ENCODE measurements at places on chromosomes 16 and 17. TPM values are rescaled to one million over a fixed set of nuclear protein-coding genes. Genes with fewer than 3 reads are reported as not detected.

The NDUFB10 gene
- total RNA-seq, result 150 TPM

The G6PC1 gene
- total RNA-seq, result not detected

DNA sequence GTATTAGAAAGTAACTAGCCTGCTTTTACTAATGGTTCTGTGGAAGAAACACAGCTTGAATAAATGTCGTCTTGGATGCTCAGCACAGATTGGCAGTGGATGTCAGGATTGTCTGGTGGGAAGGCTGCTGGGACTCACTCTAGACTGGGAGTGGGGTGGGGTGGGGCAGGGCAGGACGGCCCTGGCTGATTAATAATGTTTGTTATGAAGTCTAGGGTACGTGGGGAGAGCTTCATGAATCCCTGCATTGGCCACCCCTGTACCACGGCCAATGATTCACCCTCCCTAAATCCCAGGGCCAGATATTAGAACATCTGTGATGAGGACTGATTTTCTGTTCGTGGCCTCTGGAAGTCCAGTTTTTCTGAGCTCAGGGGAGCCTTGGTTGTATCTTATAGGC lies 421.0 kb downstream of the WWOX start:
- DNase-seq, result no peak

DNA sequence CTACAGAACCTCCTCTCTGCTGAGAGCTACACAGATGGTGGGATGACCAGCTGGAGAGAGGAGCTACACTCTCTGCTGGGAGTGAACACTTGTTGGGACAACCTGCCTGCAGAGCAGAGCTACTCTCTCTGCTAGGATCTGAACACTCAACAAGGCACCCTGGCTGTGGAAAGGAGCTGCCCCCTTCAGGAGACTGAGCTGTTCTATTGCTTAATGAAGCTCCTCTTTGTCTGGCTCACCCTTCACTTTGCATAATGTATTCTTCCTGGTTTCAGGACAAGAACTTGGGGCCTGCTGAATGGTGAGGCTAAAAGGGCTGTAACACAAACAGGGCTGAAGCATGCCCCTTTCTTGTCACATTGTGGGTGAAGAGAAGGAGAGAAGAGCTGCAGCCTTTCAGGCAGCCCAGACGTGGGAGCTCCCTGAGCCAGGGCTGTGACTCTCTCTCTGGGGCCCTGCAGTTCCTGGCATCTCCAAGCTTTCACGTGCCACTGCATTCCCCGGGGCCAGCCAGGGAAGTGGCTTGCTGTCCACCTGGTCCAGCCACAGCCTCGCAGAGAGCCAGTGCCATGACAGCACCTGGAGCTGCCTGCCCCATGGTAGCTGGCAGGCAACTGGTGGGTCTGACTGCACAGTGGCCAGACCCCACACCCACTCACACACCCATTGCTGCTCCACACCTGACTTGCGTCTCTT lies 272.8 kb upstream of the KCNJ16 start:
- no peak for DNase-seq

DNA sequence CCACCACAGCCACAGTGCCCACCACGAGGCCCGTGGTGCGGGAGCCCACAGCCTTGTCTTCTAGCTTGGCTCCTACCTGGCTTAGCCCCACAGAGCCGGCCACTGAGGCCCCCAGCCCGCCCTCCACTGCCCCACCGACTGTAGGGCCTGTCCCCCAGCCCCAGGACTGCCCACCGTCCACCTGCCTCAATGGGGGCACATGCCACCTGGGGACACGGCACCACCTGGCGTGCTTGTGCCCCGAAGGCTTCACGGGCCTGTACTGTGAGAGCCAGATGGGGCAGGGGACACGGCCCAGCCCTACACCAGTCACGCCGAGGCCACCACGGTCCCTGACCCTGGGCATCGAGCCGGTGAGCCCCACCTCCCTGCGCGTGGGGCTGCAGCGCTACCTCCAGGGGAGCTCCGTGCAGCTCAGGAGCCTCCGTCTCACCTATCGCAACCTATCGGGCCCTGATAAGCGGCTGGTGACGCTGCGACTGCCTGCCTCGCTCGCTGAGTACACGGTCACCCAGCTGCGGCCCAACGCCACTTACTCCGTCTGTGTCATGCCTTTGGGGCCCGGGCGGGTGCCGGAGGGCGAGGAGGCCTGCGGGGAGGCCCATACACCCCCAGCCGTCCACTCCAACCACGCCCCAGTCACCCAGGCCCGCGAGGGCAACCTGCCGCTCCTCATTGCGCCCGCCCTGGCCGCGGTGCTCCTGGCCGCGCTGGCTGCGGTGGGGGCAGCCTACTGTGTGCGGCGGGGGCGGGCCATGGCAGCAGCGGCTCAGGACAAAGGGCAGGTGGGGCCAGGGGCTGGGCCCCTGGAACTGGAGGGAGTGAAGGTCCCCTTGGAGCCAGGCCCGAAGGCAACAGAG lies 10.5 kb downstream of the VASN start:
- DNase-seq, result no peak

Measured in GM12878 (cell line).